ENCODE measurements at places on chromosomes 11 and 22.
A peak's percentile ranks its signal among the peaks of the same experiment; 100 is the strongest.

DNA sequence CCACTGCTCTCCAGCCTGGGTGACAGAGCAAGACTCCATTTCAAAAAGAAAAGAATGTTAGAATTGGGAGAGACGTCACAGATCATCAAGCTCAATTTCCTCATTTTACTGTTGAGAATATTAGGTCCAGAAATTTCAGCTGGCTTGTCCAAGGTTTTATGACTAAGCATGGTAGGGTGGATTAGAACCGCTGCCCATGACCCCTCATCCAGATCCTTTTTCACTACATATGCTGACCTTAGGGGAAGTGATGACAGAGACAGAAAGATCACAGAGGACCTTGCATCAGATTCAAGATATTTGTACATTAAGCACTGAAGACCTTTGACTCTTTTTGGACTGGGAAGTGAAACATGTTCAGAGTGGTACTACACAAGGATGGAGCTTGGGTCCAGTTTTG lies 134.5 kb downstream of the ADAMTS15 start:
- DNase-seq = no peak

DNA sequence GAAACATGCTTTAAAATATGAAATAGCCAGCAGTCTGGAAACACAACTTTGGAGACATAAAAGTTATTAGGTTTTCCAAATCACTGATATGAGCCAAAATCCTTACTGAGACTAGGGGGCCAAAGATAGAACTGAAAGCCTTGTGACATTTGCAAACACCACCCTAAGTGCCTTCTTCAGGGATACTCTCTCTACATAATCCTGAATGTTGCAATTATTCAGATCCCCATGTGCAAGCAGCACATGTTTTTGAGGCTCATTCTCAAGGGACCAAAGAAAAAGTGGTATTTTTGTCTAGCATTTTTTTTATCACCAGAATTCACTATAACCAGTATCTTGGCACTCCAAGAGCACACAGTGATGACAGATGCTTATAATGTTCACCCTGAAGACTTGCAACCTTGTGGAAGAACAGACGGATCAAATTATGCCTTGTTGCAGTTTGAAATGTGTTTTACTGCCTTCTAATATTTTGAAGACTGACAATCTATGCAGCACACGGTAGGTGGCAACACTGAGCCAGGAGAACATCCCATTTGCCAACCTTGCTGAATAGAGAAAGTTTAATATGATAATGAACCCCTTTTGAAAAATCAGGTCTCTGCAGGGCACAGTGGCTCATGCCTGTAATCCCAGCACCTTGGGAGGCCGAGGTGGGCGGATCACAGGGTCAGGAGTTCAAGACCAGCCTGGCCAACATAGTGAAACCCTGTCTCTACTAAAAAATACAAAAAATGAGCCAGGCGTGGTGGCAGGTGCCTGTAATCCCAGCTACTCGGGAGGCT lies 78.5 kb downstream of the PLEKHA7 start:
- peak; percentile 39 for DNase-seq

DNA sequence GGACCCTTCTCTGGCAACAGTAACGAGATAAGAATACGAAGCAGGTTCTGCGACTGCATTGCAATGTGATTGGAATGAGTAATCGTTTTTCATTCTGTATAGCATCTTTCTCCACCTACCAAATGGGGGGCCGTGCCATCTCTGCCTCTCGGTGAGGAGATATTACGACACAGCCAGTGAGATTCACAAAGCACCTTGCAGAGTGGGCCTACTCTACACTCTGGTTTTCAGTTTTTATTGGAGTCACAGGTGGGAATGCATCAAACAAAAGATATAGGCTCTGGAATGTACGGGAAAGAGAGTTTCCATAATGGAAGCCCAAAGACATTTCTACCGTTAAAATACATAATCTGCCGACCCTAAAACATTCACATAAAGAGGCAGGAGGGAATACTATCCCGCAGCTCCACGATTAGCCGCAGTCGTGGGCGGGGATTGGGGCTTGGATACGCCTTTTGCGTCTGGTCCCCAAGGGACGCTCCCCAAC lies 423 bp upstream of the RTN3 start:
- DNase-seq = no peak

GRCh38 chr11:131378931-131379330 lies 8.5 kb downstream of the NTM start:
- DNase-seq = no peak

DNA sequence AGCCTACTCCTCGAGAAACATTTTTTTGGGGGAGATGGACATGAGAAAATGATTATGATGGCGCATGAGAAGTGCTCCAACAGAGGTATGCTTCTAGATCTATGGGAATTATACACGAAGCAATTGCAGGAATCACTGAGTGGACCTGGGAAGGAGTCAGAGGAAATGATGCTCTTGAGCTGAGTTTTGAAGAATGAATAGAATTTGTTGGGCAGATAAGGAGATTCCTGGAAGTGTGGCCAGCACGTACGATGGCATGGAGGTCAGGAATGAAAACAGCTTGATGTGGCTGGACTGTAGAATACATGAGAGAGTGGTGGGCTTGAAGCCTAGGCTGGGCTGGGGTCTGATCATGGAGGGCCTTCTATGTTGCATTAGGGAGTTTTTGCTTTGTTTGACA lies 31.7 kb downstream of the ADAMTS15 start:
- DNase-seq = no peak

GRCh38 chr11:128209138-128209435 lies 378.3 kb downstream of the ETS1 start:
- no peak for DNase-seq

GRCh38 chr11:67240576-67241389 lies 25.5 kb upstream of the GRK2 start:
- peak; percentile 74 for DNase-seq

DNA sequence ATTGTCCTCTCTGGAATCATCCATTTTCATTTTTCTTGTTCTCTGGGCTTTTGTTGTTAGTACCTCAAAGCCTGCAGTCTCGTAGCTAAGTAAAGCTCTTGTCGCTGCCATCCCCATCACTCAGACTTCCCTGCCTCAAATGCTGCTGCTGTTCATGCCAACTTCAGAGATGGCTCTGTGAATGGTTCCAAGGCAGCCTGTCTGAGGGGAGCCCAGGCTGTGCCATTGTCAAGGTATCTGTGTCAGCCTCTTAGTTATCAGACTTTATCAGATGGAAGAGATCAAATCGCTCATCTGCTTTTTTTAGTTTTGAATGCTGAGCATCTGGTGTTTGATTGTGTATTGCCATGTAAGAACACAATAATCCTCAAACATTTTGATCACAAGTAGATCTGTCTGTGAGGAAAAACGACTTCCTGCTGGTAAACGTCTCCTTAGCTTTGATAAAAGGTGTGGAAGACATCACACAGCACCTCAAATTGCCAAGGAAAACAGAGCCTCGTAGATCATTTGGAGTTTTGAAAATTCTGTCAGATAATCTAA lies 304.2 kb upstream of the ZC3H12C start:
- DNase-seq = no peak

DNA sequence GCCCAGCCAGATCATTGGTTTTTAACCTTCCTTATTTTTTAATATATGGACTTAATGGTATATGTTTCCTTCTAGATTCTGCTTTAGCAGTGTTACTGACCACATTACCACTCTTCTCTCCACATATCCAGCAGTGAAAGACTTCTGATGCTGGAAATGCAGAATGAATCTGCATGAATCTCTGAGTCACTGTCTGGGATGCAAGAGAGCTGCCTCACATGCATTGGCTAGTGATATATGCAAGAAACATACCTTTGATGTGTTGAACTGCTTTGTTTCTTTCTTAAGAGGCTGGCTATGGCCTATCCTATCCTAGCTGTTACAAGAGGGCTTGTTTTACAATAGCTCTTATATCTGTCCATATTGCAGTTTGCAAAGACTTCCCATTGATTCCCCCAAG lies 16.6 kb upstream of the AMPD3 start:
- DNase-seq = no peak

- DNase-seq = no peak
These were observed 41.2 kb downstream of the PARVG start for GRCh38 chr22:44221710-44222475.

DNA sequence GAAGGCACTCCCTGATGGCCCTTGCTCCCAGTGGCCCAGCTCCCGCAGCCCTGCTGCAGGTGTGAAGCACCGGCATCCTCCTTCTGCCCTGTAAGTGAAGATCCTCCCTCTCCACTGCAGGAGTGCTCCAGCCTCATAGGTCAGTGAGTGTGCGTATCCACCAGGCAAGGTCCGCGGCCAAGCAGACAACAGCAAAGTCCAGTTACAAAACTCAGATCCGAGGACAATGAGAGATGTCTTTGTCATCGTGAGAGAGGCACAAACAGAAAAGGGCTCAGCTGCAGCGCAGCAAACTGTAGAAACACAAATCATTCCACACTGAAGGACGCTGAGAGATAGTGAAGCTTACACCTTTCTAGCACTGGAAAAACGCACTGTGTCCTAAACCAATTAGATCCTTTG lies 46.1 kb downstream of the MYH9 start:
- DNase-seq = no peak

DNA sequence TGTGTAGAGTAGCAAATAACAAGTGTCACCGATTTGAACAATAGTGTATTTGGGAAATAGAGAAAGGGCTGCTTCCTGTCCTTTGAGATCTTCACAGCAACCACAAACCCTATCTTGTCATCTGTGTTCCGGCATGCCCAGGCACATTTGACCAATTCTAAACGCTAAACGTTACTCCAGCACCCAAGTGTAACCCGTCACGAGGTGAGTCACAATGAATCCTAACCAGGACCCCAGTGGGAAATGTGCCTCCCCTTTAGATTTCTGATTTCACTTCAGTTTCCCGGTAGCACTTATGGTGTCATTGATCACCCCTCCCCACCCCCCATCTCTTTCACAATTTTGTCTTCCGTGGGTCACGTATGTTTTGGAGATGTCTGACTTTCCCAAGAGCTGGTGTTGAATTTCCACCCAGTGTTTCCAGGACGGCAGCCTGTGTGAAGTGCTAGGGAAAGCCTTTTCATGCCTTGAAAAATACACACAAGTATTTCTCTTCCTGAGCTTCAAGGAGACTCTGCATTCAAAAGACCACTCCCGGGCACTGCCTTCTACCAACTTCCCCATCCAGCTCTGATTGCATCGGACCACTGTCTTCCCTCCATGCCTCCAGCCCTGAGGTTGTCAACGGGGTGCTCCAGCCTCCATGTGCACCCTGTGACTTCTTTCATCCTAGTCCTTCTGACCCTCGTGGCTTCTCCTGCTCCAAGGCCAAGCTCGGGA lies 10.5 kb upstream of the C11orf24 start:
- DNase-seq = no peak

DNA sequence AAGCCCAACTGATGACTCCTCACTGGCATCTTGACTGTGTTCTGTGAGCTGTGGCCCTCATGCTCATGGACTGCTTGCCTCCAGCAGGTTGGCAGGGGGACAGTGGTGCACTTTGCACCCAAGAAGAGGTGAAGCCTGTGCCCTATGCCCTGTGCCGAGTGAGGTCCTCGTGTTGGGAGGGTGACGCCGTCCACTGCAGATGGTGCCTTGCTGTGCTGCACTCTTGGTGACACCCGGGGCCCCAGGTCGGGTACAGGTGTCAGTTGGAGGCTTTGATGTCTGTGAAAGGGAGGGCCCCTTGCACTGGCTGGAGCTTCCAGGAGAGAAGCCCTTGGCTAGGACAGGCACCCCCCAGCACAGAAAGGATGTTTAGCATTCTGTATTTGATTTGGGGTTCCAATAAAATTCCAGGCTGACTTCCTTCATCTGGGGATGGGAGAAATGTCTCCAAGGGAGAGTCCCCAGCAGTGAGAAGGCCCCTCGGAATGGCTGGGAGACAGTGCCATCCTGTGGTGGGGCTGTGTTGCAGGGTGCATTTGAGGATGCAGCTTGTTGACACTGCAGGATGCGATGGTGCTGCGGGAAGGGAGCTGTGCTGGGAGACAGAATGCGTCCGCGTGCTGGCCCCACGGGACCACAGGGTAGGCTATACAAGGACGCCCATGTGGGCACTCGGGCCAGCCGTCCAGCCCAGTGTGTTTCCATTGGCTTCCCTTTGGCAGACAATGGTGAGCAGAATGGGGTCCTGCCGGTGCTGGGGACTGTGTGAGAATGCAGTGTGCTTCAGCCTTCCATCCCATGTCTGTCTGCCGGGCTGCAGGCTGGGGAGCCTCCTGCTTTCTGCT lies 2.5 kb upstream of the ZDHHC8 start:
- no peak for DNase-seq

- DNase-seq = no peak
These were observed 1313.1 kb downstream of the JRKL start for GRCh38 chr11:97702951-97703350.

DNA sequence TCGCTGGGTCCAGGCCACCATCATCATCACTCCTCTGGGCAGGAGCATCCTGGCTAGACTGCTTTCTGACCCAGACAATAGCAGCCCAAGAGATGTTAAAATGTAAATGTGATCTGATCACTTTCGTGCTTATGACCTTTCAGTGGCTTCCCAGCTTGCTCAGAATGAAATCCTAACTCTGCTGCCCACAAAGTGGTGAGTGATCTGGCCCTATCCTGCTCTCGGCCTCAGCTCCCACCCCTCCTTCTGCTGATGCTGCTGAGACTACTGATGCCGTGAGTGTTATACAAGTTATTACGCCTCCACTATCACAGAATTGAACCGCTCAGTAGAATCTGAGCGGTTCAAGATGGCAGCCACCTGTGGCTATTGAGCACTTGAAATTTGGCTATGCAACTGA lies 26.2 kb downstream of the ELF5 start:
- DNase-seq = no peak

DNA sequence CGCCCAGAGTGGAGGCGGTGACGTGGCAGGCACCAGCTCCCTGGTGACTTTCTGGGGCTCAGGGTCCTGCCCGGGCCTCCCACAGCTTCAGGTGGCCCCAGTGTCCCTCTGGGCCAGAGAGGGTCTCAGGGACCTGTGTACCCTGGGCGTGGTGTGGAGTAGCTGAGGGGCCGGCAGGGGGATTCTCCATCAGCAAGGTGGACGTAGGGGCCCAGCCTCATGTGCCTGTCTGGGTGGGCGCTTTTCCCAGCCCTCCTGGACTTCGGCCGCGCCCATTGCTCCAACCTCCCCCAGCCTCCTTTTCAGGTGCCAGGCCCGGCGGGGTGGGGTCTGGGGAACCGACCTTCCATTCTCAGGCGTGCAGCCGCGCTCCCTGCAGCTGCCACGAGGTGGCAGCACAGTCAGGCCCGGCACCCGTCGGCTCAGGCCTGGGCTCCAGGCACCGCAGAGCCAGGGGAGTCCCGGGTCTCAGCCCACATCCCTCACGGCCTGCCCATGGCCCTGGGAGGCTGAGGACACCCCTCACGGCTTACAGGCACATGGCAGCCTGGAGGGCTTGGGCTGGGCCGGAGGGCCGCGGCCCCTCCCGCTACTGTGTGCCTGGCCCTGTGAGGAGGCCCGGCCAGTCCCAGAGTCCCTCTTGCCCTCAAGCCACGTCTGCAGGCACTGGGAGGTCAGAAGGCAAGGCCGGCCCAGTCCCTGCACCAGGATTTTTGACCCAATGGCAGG lies 19.9 kb upstream of the MUC5B start:
- peak; percentile 48 for DNase-seq

DNA sequence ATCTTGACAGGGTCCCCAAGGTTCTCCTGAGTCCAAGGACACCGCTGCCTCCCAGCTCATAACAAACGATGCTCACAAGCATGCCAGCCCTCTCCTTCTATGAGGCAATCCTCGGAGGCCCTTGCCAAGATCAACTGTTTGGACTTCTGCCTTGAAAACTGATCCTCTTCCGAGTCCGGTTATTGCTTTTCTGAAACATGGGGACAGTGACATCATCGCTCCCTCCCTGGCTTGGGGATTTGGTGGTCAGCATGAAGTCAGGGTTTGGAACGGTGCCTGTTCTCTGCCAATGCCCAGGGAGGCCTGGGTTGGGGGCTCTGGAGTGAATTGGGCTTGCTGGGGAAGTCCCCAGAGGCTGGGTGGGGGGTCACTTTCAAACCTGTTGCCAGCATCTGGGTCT lies 149.3 kb downstream of the FBXO7 start:
- DNase-seq = peak; percentile 44
